ENCODE measurements at places on chromosomes 2 and 18. TPM values are rescaled to one million over a fixed set of nuclear protein-coding genes. Genes with fewer than 3 reads are reported as not detected.

STPG4 gene
- 0.23 TPM for total RNA-seq

EVA1A gene
- total RNA-seq: 48.0 TPM

RGPD8 gene
- 20.5 TPM for total RNA-seq

COL3A1 gene
- total RNA-seq: 1,200 TPM

NEU4 gene
- total RNA-seq: not detected

FN1 gene
- 11,165 TPM for total RNA-seq

MFSD2B gene
- total RNA-seq: 0.08 TPM

SRD5A2 gene
- not detected for total RNA-seq

TMEM37 gene
- total RNA-seq: not detected

IL1F10 gene
- total RNA-seq: not detected

LOXHD1 gene
- total RNA-seq: not detected

ASB18 gene
- not detected for total RNA-seq

TGFA gene
- 1.7 TPM for total RNA-seq

REL gene
- total RNA-seq: 2.1 TPM

SERPINB13 gene
- total RNA-seq: not detected

LRRTM1 gene
- not detected for total RNA-seq

CASP10 gene
- total RNA-seq: 4.8 TPM
